ENCODE measurements at places on chromosomes 11 and 22.
A peak's percentile ranks its signal among the peaks of the same experiment; 100 is the strongest.

- no peak for DNase-seq
These were observed 5.7 kb downstream of the SLC16A8 start for GRCh38 chr22:38078046-38078840.

- no peak for DNase-seq
These were observed 284.0 kb downstream of the LRRC4C start for GRCh38 chr11:41175304-41175972.

GRCh38 chr11:48002561-48002960 is 22.2 kb downstream of the PTPRJ start:
- DNase-seq = no peak

DNA sequence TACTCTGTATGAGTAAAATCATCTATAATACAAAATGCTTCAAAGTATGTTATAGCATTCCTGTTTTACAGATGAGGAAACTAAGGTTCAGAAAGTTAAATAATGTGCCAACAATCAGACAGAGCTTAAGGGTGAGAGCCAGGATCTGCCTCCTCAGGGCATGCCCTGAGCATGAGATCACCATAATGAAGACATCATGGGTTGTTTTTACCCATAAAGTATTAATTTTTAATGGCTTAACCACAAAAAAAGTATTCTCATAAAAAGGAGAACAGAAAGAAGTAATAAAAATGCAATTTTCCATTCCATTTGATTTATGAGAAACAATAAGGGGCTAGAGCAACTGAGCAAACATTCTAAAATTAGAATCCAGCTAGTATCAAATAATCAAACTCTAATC is 534.3 kb upstream of the ARHGAP42 start:
- no peak for DNase-seq

GRCh38 chr11:86596861-86597586 is 75.4 kb downstream of the ME3 start:
- DNase-seq = no peak

DNA sequence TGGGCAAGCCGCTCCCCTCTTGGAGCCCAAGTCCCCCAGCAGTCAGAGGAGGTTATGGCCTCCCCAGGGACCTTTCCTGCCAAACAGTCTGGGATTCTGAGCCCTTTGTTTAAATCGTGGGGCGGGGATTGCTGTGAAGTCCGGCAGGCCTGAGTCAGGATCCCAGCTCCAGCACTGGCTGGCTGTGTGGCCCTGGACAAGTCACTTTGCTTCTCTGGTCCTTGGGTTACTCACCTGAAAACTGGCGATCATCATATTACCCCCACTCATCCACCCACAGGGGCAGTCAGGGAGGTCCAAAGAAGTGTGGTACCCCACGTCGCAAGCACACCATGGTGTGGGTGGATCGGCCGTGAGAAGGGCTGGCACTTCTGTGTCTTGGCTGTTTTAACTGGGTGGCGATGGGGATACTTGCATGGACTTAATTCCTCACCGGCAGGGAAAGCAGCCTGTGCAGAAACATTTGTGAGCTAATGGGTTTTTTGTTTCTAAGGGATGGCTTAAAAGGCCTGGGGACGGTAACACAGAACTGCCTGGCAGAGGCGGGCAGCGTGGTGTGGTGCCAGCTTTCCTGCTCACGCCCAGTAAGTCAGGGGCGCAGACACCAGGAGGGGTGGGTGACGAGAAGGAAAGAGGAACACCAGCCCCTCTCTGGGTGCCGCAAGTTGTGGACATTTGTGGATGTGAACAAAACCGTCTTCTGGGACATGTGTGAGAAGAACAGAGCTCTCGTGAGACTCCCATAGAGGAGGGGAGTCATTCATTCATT is 31.6 kb upstream of the PRR5 start:
- DNase-seq = no peak

GRCh38 chr22:39012533-39013511 is 1.2 kb upstream of the APOBEC3C start:
- DNase-seq = no peak

- DNase-seq = peak; percentile 42
These were observed 57.9 kb downstream of the UVRAG start for GRCh38 chr11:75872887-75873416.

DNA sequence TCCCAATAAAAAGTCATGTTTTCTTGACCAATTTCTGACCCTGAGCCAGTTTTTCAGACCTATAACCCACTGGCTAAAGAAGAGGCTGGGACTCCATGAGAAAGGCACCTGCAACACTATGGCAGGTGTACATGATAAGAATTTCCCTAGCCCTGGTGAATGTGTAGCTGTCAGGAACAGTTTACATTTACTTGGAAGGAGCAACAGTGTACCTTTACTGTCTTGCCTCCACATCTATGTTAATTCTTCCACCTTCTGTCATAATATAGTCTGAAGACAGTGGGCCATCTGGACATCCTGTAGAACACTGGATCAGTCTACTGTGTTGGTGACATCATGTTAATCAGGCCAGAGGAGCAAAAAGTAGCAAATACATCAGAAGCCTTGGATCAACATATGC is 72.1 kb upstream of the CD82 start:
- DNase-seq = no peak
